Stimulated activated CD8-positive, alpha-beta memory T cell treated with anti-CD3 and anti-CD28 coated beads, Interleukin-15, amount 100 ng/mL, for 4 hours (primary cell): ENCODE measurements at places on chromosomes 13 and 19.

DNA sequence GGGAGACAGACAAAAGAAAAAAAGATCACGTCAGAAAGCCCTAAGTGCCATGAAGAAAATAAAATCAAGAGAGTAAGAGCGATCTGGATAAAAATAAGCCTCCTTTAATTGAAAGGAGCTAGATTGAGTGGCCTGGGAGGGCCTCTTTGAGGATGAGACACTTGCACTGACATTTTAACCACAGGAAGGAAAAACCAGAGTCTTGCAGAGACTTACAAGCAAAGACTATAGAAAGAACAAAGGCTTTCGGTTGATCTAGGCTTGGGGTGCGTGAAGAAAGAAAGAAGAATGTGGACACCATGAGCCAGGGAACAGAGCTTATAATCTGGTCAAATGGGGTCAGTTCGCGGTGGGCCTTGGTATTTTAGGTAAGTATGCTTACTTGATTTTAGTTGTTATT, 342.7 kb downstream of the COG6 start:
- no peak for DNase-seq

GRCh38 chr19:39829702-39830275, 4.2 kb downstream of the DYRK1B start:
- no peak for DNase-seq

- no peak for DNase-seq
Measured at GRCh38 chr19:13483215-13483614, 23.1 kb downstream of the CACNA1A start.

DNA sequence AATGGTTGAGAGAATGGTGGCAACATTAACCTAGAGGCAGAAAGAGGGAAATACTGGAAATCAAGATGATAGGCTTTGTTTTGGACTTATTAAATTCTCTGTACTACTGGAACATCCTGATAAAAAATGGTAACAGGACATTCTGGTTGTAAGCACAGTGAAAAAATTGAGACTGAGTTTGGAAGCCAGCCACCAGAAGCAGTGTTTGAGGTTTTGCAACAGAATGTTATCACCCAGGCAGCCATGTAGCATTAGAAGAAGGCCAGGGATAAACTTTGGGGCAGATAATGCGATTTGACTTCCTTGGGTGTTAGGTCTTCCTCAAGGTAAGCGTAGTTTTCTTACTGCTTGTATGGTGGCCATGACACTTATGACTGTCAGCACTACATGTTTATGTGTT, 307.4 kb downstream of the ATP8A2 start:
- no peak for DNase-seq

GRCh38 chr19:42191855-42192254, 25.6 kb downstream of the DEDD2 start:
- DNase-seq = no peak

DNA sequence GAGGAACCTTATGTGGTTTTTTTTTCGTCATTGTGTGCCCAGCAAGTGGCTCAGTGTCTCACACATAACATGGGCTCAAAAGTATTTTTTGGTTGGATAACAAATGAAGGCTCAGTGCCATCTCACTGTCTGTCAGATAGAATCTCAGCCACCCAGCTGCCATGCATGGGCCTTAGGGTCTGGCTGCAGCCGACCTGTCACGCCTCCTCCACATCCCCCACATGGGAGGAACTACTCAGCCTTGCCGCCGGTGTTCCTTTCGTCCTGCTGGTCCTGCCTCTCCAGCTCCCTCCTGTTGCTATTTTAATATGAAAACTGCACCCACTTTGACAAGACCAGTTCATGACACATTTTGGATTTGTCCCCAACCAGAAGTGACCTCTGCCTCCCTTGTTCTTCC, 121.2 kb downstream of the SHISA2 start:
- no peak for DNase-seq

DNA sequence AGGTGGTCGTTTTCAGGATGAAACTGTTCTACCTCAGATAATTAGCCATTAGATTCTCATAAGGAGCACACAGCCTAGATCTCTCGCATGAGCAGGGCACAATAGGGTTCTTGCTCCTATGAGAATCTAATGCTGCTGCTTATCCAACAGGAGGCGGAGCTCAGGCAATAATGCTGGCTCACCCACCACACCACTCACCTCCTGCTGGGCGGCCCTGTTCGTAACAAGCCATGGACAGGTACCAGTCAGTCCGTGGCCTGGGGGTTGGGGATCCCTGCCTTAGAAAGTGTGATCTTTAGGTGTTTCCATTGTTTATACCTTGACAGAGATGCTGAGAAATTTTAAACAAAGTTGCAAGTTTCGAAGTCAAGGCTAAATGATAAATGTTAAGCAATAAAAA, 344.6 kb upstream of the HTR2A start:
- no peak for DNase-seq

GRCh38 chr13:77510156-77510555, 25.4 kb upstream of the SCEL start:
- no peak for DNase-seq

- DNase-seq = no peak
Measured at GRCh38 chr19:28404472-28404871, 808.5 kb downstream of the UQCRFS1 start.

DNA sequence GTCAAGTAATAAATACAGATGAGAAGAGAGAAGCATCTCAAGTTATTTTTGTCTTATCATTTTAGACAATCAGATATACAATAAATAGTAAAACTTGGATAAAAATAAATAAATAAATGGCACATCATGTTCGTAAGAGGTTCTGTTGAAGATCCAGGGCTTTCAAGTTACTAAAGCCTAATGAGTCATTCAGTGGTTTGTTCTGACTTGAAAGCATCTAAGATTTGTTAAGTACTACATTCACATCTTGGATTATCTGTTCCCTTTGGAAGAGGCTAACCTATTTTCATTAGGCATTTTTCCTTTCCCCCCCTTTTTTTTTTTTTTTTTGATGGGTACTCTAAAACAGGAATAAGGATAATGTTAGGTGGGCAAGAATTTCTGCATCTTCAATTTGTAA, 429.3 kb downstream of the PCDH20 start:
- no peak for DNase-seq
